ENCODE measurements at places on chromosomes 4 and X. TPM values are rescaled to one million over a fixed set of nuclear protein-coding genes. Genes with fewer than 3 reads are reported as not detected.

GATA1 gene
- total RNA-seq, result 0.42 TPM

FAM133A gene
- total RNA-seq, result 0.42 TPM

DMP1 gene
- not detected for total RNA-seq

GUCY1B1 gene
- total RNA-seq, result 26.8 TPM

SLC6A14 gene
- total RNA-seq, result not detected

INTS12 gene
- total RNA-seq, result 20.1 TPM

DSPP gene
- total RNA-seq, result not detected

ADH1B gene
- 529 TPM for total RNA-seq

FGFR3 gene
- total RNA-seq, result 2.1 TPM

GPR50 gene
- not detected for total RNA-seq

PABPC1L2B gene
- not detected for total RNA-seq

MAGED4 gene
- total RNA-seq, result 5.9 TPM

MAGEB4 gene
- total RNA-seq, result not detected

CLIC2 gene
- total RNA-seq, result 16.2 TPM

DRD5 gene
- not detected for total RNA-seq

UBE2K gene
- total RNA-seq, result 52.4 TPM

MAGEA4 gene
- total RNA-seq, result not detected

MID2 gene
- 32.1 TPM for total RNA-seq

FGF13 gene
- total RNA-seq, result 10.6 TPM

ITIH6 gene
- not detected for total RNA-seq

TNMD gene
- total RNA-seq, result 0.43 TPM

PNMA3 gene
- total RNA-seq, result not detected

SPACA5 gene
- total RNA-seq, result not detected

BCORL1 gene
- total RNA-seq, result 14.8 TPM

SMARCA1 gene
- 32.7 TPM for total RNA-seq

MAGIX gene
- 1.3 TPM for total RNA-seq

C1GALT1C1 gene
- 29.4 TPM for total RNA-seq

ZNF157 gene
- total RNA-seq, result 0.14 TPM

RGS12 gene
- 18.7 TPM for total RNA-seq

ARHGEF9 gene
- total RNA-seq, result 68.9 TPM

GPC4 gene
- 19.2 TPM for total RNA-seq

PAGE1 gene
- not detected for total RNA-seq

FLNA gene
- 5,571 TPM for total RNA-seq

MAGEA11 gene
- not detected for total RNA-seq

CSAG3 gene
- total RNA-seq, result not detected

MED12 gene
- total RNA-seq, result 29.2 TPM

LGI2 gene
- total RNA-seq, result 26.9 TPM

WDR17 gene
- 2.5 TPM for total RNA-seq

MAGEA8 gene
- total RNA-seq, result not detected

LRIT3 gene
- 0.09 TPM for total RNA-seq

PDCL2 gene
- not detected for total RNA-seq

BMP3 gene
- total RNA-seq, result 0.88 TPM

TMEM35A gene
- total RNA-seq, result 13.8 TPM

AKAP14 gene
- not detected for total RNA-seq

CSN1S1 gene
- total RNA-seq, result not detected

TCEAL7 gene
- total RNA-seq, result 11.6 TPM

MAGEA9B gene
- not detected for total RNA-seq

ADGRL3 gene
- 48.0 TPM for total RNA-seq

HTR2C gene
- total RNA-seq, result not detected

RADX gene
- 0.43 TPM for total RNA-seq

SPANXA2 gene
- total RNA-seq, result not detected

SPANXD gene
- not detected for total RNA-seq

CXCL9 gene
- 2.1 TPM for total RNA-seq

TKTL2 gene
- total RNA-seq, result 0.14 TPM

AADAT gene
- 3.5 TPM for total RNA-seq

ZAR1 gene
- not detected for total RNA-seq

MND1 gene
- 0.90 TPM for total RNA-seq

C4orf50 gene
- total RNA-seq, result not detected

AIFM1 gene
- total RNA-seq, result 22.6 TPM
